ENCODE measurements at places on chromosomes 11 and 22.

DNA sequence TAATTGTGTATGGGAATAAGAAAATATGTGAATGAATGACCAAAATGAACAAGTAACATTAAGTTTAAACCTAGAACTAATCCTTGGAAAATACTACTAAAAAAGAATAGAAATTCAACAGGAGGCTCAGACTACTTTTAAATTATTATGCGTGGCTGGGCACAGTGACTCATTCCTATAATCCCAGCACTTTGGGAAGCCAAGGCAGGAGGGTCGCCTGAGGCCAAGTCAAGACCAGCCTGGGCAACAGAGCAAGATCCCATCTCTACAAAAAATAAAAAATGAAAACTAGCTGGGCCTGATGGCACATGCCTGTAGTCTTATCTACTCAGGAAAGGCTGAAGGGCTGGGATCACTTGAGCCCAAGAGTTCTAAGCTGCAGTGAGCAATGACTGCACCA is 85.4 kb upstream of the CLNS1A start:
- no peak for DNase-seq

DNA sequence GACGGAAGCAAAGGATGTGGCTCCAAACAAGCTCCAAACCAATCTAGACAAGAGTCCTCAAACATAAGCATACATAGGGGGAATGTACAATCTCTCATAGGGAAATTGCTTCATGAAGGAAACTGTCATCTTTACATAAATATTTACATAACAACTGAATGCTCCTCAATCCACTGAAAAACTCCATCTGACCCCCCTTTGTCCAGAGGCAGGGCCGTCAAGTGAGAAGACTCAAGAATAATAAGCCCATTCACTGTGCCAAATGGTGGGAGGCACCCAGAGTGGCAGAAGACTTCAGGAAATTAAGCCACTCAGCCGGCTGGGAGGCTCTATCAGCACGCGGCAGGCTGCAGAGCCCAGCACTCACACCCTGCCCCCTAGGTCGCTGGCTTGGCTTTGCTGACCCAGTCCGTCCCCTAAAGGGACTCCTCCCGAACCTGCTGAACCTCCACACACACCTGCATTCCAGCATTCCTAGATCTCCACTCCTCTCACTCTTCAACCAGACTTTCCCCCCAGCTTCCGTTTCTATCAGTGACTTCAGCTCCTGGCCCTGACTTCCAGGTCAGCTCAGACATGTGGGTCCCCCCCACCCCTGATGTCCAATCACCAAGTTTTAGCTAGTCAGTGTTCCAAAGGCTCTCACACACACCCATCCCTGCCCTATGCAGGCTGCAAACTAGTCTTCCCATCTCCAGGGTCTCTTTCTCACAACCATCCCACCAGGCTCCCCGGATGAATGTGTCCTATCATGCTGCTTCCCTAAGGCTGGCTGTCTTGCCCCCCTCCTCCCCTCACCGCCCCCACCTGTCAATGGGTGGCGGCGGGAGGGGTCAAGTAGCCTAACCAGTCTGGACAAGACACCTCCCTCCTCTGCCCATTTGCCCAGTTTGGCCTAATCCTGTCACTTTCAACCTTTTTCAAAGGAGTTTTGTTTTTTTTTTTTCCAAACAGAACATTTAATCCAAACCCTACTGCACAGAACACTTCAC is 11.3 kb downstream of the VPS37C start:
- no peak for DNase-seq

DNA sequence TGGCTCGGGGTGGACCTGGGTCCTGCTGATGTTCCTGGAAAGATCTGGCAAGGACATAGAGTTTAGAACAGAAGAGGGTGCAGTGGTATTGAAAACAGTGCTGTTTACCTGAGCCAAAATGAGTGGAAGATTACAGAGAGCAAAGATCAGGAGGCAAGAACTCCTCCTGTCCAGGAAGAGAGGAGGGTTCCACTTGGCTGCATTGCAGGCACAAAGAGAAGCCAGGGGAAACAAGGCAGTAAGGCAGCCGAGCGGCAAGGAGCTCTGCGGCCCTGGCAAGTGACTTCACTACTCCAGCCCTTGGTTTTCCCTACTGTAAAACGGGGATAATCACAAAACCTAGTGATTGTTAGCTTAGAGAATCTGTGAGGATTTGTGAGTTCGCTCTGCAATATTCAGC is 3.7 kb upstream of the PACSIN2 start:
- no peak for DNase-seq

DNA sequence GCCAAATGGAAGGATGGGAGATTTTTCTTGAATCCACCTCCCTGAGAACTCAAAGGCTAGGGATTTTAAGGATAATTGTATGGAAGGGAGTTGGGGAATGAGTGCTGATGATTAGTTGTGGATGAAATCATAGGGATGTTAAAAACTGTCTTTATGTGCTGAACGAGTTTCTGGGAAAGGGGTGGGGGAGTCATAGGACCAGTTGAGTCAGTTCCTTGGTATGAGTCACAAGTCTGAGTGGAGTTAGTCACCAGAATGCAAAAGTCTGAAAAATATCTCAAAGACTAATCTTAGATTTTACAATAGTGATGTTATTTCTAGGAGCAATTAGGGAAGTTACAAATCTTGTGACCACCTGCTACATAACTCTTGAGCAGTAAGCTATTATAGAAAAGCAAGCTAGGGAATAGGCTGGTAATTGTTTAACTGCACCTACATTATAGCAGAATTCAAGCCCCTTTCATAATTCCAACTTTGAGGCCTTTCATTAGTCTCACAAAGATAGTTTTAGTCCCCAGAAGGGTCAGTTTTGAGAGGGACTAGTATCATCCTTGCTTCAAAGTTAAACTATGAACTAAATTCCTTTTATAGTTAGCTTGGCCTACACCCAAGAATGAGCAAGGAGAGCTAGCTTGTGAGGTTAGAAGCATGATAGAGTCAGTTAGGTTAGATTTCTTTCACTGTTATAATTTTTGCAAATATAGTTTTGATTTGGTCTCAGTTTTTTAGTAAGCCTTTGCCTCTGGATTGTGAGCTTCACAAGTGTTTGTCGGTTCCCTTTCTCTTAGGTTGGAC is 668.0 kb downstream of the ETS1 start:
- DNase-seq = peak; percentile 3

- peak; percentile 97 for DNase-seq
Measured at GRCh38 chr11:3841426-3842350, 929 bp upstream of the RHOG start.

GRCh38 chr11:60701469-60701818 is 2.0 kb downstream of the MS4A8 start:
- DNase-seq = no peak

DNA sequence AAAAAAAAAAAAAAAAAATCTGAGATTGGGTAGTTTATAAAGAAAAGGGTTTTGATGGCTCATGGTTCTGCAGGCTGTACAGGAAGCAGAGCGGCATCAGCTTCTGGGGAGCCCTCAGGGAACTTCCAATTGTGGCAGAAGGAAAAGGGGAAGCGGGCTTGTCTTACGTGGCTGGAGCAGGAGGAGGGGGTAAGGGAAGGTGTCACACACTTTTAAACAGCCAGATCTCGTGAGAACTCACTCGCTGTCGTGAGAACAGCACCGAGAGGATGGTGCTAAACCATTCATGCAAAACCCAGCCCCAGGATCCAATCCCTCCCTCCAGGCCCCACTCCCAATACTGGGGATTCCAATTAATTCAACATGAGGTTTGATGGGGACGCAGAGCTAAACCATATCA is 806.2 kb downstream of the TBC1D22A start:
- no peak for DNase-seq

GRCh38 chr11:65205602-65205967 is 23.9 kb downstream of the CAPN1 start:
- DNase-seq = no peak

DNA sequence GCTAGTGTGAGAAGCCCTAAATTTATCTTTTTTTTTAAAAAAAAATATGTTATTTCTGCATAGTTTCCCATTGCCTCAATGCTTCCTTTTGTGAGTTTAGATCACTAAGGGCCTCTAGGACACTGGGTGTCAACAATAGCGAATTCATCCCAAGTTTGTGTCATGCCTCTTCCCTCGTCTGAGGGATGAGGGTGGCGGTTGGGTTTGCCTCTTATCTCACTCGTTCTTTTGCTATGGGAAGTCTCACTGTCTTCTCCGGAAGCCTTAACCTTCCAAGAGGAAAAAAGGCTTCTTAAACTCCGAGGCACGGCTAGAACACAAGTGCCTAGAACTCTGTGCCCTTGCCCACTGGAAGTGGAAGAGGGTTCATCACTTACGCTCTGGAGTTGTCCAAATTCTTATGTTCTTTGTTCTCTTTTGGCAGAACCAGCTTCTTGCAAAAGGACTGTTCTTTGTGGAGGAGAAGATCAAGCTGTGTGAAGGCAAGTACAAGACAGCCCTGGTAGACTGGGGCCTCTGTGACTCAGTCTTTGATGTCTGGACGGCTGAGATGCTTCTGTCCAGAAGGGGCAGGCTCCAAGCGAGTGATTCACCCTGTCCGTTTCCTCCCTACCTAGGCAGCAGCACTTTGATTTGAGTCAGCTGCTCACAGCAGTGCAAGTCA is 78.5 kb downstream of the TRAF6 start:
- peak; percentile 52 for DNase-seq

- DNase-seq = no peak
Measured at GRCh38 chr11:1086171-1087102, 11.8 kb downstream of the MUC2 start.

DNA sequence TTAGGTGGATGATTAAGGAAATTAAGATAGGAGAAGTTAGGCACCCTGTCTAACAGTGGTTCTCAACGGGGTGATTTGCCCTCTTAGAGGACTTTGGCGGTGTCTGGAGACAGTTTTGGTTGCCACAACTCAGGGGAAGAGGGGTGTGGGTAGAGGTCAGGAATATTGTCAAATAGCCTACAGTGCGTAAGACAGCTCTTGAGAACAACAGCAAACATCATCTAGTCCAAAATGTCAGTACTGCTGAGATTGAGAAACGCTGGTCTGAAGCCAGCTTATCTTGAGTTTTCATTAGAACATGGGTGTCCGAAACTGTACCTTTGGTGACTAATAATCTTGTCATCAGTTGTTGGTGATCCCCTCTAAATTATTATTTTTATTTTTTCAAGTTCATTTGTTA is 38.4 kb downstream of the CECR2 start:
- DNase-seq = no peak

DNA sequence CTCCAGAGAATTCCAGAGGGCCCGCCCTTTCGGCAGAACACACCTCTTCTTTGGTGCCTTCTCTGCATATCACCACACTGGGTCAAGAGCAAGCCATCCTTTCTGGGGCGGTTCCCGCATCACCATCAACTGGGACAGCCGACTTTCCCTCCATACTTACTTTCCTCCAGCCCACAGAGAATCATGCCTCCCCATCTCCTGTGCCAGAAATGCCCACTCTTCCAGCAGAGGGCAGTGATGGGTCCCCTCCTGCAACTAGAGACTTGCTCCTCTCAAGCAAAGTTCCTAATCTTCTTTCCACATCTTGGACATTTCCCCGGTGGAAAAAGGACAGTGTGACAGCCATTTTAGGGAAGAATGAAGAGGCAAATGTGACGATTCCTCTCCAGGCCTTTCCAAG is 157.7 kb downstream of the C11orf91 start:
- DNase-seq = peak; percentile 71

DNA sequence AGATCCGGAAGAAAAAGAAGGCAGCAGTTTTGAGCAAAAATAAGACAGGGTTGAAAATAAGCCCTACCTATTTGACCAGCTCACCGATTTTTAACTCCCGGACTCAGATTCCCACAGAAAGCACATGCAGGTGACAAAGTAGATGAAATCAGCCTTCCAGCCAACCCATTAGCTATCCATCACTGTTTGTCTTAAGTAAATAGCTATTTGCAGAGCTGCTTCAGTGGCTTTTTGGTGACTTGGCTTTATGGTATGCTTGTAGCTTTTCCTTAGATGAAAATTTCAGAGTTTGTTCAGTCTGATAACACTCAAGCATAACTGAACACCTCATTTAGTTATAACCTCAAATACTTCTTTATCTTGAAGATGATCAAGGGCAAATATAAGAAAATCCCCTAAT is 192.6 kb downstream of the HIPK3 start:
- no peak for DNase-seq

DNA sequence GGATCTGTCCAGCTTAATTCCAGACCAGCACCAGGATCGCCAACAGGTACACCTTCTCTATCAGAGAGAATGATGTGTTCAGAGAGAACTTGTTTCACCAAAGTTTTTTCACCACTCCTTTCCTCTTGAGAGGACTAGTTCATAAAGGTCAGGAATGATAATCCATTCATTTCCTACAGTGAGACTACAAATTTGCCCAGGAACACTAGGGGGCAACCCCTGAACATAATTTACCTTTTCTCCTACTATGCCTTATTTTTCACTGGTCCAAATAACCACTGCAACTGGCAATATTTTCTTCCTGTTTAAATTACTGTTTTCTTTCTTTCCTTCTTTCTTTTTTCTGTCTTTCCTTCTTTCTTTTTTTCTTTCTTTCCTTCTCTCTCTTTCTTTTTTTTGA is 22.5 kb downstream of the CAVIN3 start:
- DNase-seq = no peak

DNA sequence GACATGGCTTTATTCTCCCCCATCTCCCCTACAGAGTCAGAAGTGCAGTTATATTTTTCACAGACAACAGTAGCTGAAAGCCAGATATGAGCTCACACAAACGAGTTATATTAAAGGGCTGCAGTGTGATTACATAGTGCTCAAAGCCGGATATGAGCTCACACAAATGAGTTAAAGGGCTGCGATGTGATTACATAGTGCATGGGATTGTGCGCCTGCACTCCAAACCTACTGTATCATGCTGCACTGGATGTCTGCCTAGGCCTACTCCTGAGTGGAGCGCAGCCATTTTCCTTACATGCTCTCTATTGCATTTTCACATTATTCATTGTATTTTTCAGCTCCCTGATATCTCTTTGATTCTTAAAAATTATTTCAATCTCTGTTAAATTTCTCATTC is 414.6 kb upstream of the LARGE1 start:
- no peak for DNase-seq

DNA sequence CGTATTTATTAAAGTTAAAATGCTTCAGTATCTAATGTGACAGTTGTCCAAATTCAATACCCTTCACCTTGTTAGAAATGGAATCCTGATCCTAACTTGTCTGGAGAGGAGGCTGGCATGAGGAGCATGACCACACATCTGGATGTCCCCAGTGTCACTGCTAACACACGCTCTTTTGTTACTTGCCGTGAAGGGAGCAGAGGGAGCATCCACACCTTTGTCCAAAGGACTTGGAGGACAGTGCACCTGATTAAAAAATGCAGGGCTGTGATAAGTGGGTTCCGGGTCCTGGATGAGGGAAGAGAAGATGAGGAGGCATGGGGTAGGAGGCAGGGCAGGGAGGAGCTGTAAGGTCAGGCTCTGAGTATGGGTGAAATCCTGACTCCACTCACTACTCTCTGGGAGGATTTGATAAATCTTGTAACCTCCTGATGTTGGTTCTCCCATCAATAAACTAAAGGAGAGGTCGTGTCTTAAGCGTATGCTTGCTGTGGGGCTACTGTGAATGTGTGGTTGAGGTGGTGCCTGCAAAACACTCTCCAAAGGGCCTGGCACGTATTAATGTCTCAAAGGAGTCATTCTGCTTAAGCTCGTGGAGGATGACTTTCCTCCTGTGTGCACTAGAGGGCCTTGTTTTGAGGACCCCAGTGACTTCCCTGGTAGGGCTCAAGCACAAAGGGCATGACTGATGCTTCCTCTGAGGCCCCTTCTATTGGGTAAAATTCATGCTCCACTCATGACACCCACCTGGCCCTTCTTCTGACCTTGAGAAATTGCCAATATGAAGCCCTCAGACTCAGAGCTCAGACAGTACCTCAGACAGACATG is 16.8 kb upstream of the IGLL5 start:
- DNase-seq = no peak

All from suppressor macrophage (primary cell).